Stromal cell of bone marrow (primary cell): ENCODE measurements at places on chromosomes 16 and 17.

GRCh38 chr17:64073771-64074703, 53.6 kb upstream of the ICAM2 start:
- DNase-seq = no peak

DNA sequence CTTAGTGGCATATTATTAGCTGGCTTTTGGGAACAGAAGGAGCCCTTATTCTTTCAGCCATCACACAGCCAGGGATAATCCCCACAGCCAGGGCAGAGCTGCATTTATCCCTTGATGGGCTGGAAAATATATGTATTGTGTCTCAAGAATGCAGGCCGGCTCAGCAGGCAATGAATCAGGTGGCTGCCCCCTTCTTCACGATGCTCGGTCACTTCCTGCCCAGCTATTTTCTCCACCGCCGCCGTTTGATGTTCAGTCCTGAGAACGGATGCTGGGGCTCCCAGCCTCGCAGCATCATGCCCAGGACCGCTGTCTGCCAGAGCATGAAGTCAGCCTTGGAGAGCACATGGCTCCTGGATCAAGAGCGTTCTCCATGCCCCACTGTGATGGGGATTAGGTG, 4.3 kb upstream of the MYH3 start:
- DNase-seq = no peak

DNA sequence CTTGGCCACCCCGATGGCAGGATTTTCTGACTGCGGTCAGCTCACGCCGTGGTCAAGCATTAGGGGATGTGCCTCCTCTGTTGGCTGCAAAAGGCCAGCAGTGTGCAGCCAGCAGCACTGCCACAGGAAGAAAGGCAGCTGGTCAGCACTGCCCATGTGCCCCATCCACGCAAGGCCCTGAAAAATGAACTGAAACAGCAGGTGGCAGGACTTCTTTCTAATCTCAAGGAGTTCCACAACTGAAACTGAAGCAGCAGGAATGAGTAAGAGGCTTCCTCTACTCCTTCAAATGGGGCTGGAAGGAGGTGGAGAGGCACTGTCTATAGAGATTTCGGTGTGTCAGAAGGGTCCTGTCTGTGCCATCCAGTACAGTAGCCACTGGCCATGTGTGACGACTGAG, 3.2 kb downstream of the ZNF500 start:
- no peak for DNase-seq

- DNase-seq = no peak
These were observed 20.0 kb upstream of the LRRC75A start for GRCh38 chr17:16512011-16512410.

GRCh38 chr16:80936410-80936809, 70.3 kb downstream of the CMC2 start:
- no peak for DNase-seq

GRCh38 chr16:68659412-68660358, 14.6 kb downstream of the CDH3 start:
- no peak for DNase-seq

DNA sequence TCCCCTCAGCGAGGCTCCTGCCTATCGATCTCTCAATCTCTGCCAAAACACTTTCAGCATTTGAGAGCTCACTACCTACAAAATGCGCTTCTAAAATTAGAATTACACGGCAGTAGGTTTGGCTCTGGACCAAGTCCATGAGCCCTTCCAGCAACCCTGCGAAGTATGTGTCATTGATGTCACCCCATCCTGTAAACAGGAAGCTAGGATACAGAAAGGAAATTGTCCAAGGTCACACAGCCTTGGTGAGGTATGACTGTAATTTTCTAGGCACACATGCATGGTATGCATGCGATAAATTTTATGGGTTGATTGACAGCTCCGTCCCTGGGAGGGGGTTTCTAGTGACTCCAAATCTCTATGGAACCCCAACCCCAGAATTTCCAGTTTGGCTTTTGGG, 330.3 kb upstream of the CDH5 start:
- DNase-seq = no peak
